ENCODE measurements at places on chromosomes 5 and 9.
A peak's percentile ranks its signal among the peaks of the same experiment; 100 is the strongest.

- peak; percentile 89 for DNase-seq
Measured at GRCh38 chr9:3528451-3528850, 2.6 kb upstream of the RFX3 start.

DNA sequence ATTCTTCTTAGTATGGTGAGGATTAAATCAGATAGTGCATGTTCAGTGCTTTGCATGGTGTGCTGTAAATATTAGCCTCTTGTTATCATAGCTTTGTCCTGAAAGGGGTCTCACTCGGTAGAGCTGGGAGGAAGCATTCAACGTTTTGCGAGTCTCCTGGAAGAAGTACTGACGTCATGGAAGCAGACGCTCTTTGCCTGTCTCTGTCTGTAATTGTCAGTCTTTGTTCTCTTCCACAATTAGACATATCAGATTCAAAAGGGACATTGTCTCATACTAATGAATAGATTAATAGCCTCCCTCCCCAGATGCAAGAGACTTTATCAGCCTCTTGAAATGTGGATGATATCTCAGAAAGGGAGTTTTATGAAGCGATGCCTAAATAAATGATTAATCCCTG, 91.8 kb upstream of the CXCL14 start:
- no peak for DNase-seq

GRCh38 chr9:96665789-96666188, 10.7 kb upstream of the PRXL2C start:
- DNase-seq: no peak

GRCh38 chr5:116778032-116778431, 203.4 kb upstream of the SEMA6A start:
- DNase-seq: no peak

- no peak for DNase-seq
Measured at GRCh38 chr5:4628645-4629385, 511.3 kb upstream of the ADAMTS16 start.

- peak; percentile 86 for DNase-seq
Measured at GRCh38 chr9:14306672-14307660, 7.0 kb downstream of the NFIB start.

DNA sequence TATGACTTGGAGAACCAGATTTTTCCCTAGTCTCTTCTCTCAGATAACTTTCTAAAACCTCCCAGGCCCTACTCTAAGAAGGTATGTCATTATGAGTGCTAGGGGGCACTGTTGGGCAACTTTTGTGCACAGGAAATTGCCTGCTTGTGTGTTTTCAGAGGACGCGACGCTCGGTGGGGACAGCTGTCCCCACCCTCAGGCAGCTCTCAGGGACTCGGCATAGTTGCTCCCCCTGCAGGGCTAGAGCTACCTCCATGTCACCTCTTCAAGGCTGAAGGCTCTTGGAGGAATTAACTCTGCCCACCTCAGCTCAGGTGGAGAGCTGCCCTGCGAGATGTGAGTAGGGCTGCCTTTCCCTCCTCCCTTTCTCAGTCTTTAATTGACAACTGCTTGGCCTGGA, 10.2 kb upstream of the TIFAB start:
- DNase-seq: peak; percentile 24

DNA sequence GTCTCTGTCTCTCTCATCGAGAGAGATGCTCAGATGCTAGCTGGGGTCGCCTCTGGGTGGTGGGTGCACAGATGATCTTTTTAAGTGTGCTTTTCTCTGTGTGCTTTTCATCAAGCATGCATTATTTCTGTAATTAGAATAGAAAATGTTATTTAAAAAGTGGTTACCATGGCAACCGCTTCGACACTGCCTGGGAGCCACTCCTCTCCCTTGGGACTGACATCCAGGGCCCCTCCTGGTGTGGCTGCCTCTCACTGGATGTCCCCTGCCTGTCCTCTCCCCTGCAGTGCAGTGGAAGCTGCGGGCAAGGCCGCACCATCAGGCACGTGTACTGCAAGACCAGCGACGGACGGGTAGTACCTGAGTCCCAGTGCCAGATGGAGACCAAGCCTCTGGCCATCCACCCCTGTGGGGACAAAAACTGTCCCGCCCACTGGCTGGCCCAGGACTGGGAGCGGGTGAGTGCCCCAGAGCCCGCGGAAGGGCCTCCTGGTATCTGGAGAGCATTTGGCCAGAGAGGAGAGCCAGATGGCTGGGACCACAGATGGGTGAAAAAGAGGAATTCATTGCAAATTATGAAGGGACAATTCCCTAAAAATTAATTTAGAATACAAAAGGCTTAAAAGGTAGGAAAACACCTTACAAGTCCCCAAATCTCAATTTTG, 34.7 kb downstream of the ADAMTSL2 start:
- DNase-seq: no peak

- no peak for DNase-seq
Measured at GRCh38 chr9:127450243-127450760, 904 bp downstream of the RPL12 start.

DNA sequence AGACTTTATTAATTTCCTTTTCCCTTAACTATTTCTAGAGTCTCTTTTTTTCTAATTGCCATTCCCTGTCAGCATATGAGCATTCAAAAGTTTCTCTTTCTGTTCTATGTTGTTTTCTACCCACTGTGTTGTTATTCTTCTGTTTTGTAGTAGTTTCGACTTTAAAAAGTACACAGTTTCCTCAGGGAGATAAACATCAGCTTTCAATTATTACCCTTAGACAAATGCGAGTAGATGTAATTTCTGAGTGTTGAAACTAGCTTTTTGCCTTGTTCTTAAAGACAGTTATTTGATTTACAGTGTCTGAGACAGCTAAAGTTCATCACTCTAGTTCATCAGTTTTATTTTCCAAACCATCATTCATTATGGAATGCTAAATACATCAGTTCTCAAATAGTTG, 19.5 kb downstream of the MTREX start:
- no peak for DNase-seq

- no peak for DNase-seq
Measured at GRCh38 chr9:98399950-98400683, 144.7 kb upstream of the TBC1D2 start.

DNA sequence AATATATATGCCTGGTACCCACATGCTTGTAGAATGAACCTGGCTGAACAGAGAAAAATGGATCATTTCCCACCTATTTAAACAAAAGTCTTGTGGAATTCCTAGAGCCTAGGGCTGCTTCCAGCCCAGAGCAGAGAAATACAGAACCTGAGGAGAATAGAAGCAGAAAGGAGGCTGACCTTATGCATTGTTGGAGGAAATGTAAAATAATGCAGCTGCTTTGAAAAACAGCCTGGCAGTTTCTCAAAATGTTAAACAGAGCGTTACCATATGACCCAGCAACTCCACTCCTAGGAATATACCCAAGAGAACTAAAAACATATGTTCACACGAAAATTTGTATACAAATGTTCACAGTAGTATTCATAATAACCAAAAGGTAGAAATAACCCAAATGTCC, 15.1 kb downstream of the MAPKAP1 start:
- DNase-seq: no peak

DNA sequence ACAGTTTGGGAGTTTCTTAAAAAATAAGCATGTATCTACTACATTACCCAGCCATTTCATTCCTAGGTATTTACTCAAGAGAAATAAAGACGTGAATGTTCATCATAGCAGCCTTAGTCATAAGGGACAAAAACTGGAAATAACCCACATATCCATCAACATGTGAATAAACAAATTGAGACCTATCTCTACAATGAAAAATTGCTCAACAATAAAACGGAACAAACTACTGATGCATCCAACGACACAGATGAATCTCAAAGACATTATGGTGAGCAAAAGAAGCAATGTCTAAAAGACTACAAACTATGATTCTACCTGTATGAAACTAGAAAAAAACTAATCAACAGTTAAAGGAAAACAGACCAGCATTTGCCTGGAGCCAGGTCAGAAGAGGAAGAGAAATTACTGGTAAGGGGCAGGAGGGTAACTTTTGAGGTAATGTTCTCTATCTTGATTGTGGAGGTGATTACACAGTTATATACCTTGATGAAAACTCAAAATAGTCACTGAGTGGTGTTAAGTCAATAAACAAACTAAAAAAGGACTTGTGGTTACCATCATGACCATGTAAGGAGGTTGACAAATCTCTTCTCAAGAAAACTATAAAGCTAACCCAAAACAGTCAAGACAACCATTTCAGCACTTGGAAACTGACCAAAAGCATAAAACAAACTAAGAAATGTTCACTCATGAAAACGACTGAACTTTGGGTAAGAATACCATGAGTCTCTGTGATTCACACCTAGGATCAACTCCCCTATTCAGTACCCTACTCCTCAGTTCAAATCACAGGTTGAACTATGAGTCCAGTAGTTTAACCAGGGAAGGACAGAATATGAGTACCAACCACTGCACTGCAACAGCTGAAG, 10.4 kb downstream of the UIMC1 start:
- no peak for DNase-seq

GRCh38 chr9:4167728-4168127, 132.1 kb downstream of the GLIS3 start:
- DNase-seq: no peak

- no peak for DNase-seq
Measured at GRCh38 chr9:95857896-95858295, 17.6 kb upstream of the ERCC6L2 start.

GRCh38 chr5:34703767-34704713, 47.9 kb downstream of the RAI14 start:
- DNase-seq: no peak

DNA sequence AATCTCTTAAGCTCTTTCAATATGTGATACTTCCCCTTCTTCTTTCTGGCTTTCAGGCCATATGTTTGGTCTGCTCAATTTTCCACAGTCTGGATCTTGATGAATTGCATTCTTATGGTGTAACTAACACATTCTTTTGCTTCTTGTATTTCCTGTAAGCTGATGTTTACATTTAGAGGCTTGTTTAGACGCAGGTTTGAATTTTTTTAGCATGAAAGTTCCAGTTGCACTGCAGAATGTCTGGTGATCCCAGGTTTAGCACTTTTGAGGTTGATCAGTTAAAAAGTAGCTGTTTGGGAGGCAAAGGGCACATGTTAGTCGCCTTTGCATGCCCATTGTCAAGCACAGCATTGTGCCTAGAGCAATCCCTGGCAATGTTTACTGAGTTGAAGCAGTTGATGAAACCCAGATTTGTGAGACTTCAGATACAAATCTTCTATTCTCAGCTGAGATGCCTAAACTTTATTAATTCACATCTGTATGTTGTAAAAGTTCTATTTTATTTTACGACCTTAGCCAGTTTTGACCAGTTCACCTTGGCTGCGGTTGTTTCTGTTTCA, 59.6 kb upstream of the SPATA31C2 start:
- DNase-seq: no peak

DNA sequence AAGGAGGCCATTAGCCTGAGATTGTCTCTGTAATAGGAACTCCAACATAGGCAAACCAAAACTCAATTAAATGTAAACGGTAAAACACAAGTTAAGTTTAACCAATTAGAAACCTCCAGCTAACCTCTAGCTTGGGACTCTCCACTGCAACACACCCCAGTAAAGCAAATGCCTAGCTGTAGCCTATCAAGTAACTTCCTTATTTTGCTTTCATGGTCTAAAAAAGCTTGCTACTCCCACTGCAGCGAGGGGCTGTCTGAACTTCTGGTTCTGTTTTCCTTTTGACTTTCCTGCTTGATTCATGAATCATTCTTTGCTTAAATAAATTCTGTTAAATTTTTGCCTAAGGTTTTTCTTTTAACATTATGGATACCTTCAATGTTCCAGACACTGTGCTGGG, 24.4 kb upstream of the C5orf46 start:
- no peak for DNase-seq

GRCh38 chr5:154723740-154724505, 31.3 kb upstream of the LARP1 start:
- peak; percentile 10 for DNase-seq

- no peak for DNase-seq
Measured at GRCh38 chr9:86287013-86287412, 4.7 kb upstream of the ISCA1 start.

DNA sequence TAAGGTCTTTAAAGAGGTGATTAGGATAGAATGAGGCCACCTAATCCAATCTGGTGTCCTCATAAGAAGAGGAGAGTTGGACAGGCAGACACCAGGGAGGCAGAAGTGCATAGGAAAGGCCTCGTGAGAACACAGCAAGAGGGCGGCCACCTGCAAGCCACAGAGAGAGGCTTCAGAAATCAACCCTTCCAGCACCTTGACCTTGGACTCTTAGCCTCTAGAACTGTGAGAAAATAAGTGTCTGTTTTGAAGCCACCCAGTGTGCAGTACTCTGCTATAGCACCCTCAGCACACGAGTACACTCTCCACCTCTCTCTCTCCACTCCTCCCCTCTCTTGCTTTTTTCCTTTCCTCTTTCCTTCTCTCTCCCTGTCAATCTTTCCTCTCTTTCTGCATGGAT, 26.8 kb downstream of the NIPAL4 start:
- DNase-seq: no peak

DNA sequence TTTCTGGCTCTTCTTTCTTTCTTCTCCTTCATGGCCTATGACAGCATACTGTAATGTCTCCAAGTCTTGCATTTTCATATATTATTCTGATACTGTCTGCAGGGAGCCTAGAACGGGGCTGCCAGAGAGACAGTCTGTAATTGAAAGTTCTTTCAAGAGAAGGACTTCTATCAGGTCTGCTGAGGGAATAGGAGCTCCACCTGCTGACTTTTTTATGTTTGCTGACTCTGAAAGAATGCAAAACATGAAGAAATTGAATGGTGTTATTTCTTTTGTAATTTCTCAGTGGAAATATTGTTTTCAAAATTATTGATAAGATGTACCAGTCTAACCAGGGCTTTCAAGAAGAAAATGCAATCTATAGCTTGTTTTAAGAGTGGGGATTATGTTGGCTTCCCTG, 121.9 kb upstream of the RFX3 start:
- no peak for DNase-seq

GRCh38 chr5:167392240-167392639, 899.2 kb upstream of the WWC1 start:
- DNase-seq: no peak

GRCh38 chr5:60594715-60595477, 105.1 kb downstream of the DEPDC1B start:
- no peak for DNase-seq

GRCh38 chr5:180495292-180495691, 1.1 kb downstream of the CNOT6 start:
- no peak for DNase-seq

DNA sequence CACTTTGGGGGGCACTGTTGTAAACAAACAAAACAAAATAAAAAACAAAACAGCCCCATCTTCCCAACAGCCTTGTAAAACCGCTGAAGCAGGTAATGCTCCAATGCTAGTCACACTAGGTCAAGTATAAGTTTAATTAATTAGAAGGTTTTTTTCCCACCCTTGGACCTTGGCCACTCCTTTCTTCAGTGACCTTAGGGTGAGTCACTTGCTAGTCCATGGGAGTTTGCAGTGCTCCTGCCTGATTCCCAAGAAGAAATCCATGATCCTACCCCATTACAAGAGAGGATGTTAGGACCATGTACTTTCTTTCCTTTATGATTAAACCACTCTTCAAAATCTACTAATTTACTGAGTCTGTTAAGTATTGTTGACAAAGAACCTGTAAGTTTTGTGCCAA, 192.2 kb upstream of the CDKN2B start:
- no peak for DNase-seq

All from DMS79 treated with DMSO at 0.1 percent for 48 hours (cell line).